Left hindlimb (tissue), 1 donor: ENCODE measurements at places on chromosomes 16 and 17.
A peak's percentile ranks its signal among the peaks of the same experiment; 100 is the strongest.

DNA sequence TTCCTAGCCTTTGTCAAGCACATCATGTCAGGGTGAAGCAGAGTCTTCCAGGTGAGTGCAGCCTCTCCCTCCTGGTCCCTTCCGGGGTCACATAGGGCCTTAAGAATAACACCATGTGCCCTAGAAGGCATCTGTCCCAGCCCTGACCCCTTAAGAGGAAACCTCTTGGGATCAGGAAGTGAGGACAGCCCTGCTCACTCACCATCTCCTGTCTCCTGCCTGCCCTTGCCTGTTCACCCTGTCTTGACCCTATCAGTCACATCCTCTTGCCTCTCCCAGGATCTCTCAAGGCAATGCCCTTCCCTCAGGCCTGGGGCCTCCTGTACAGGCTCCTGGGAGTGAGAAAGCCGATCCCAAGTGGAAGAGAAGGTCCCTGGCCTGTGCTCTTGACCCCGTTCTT, 13.9 kb downstream of the MYL4 start:
- DNase-seq, result no peak

GRCh38 chr17:27321372-27321771, 27.5 kb downstream of the WSB1 start:
- no peak for DNase-seq

- no peak for DNase-seq
Observed at GRCh38 chr17:14737984-14738651, 437.2 kb downstream of the HS3ST3B1 start.

GRCh38 chr16:68737046-68737729, at the start of gene CDH1:
Gene CDH1, plus strand, starts transcription at chr16:68737292. Its CDS starts 124 bp downstream, at chr16:68737416.
- no peak for DNase-seq

DNA sequence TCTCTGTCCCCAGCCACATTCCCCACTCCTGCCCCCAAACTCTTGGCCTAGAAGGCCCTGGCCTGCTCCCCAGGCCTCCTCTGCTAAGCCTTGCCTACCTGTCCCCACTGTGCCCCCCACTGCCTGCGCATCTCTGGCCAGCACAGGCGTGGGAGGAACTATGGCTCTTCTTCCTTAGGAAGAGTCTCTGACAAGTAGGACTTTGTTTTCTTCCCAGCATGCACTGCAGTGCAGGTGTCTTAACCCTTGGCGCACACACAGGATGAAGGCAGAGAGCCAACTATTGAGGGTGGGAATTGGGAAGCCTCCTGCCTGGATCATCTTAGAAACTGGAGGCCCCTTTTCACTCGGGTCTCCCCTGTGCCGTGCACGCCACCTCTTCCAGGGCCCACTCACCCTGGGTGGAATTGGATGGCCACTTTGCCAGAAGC, 3.6 kb downstream of the AMDHD2 start:
- peak; percentile 24 for DNase-seq

DNA sequence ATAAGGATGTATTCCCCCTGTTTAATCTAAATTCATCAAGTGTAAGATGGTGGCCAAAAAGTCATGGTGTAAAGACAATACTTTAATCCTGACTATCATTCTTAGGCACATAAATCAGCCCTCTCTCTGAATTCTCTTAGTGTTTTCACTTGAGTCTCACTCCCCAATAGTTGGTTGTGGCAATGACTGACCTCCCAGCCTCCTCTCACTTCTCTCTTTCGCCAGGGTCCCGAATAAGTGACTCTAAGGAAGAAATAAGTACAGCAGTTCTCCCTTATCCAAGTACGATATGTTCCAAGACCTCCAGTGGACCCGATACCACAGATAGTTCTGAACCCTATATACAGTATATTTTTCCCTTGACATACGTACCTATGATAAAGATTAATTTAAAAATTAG, 335.3 kb downstream of the MAF start:
- DNase-seq, result no peak

DNA sequence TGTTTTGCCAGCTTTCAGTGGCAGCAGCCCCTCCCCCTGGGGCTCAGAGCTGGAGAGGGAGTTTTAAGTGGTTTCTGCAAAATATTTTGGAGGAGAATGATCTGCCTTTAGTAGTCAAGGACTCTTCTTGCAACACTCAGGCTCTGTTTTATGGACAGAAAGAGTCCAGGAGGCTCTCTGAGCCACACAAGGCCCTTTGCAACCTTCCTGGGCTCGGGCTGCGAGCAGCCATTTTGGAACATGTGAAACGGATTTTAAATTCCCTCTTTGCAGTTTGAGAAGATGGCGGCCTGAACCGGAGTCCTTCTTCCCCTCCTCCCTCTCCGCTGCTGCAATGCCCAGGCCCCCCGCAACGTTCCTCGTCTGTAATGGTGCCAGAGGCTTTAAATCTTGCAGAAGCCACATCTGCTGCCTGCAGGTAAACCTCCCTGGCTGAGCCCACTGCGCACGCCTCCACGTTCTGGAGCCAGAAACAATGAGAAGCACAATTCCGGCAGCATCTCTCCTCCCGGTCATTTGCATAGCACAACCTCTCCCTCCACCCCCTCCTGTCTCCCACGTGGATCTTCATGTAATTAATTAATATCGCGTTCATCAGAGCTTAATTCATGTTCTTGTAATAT, 386.1 kb downstream of the SEC14L1 start:
- peak; percentile 12 for DNase-seq

GRCh38 chr16:11473728-11474127, 113.0 kb downstream of the LITAF start:
- DNase-seq, result no peak

DNA sequence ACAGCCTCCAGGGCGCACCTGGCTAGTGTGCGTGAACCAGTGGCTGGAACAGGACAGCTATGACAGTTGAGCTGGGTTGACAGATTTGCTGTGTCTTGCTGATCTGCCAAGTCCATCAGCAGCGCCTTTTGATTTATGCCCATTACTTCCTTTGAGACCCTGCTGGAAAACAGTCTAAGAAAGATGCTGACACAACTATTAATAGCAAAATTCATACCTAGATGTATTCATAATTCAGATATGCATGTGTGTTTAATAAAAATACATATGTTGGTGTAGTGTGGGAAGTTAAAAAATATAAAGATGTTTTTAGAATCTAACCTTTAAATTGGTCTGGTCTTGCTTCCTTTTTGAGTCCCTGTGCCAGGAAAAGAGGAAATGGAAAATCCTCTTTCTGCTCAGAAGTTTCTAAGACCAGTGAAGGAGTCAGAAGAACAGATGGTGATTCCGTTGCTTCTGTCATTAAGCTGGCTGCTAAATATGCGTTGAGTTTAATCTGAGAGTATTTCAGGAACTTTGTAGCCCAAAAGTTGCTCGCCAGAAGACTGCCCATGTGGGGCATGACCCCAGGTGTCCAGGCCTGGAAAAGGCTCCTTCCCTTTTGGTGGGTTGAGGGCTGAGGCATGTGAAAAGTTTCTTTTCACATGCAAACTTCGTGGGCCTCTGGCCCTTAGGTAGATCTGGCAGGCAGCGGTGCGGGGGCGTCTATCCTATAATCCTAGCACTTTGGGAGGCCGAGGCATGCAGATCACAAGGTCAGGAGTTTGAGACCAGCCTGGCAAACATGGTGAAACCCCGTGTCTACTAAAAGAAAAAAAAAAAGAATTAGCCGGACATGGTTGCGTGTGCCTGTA, 40.0 kb upstream of the ENDOV start:
- no peak for DNase-seq

DNA sequence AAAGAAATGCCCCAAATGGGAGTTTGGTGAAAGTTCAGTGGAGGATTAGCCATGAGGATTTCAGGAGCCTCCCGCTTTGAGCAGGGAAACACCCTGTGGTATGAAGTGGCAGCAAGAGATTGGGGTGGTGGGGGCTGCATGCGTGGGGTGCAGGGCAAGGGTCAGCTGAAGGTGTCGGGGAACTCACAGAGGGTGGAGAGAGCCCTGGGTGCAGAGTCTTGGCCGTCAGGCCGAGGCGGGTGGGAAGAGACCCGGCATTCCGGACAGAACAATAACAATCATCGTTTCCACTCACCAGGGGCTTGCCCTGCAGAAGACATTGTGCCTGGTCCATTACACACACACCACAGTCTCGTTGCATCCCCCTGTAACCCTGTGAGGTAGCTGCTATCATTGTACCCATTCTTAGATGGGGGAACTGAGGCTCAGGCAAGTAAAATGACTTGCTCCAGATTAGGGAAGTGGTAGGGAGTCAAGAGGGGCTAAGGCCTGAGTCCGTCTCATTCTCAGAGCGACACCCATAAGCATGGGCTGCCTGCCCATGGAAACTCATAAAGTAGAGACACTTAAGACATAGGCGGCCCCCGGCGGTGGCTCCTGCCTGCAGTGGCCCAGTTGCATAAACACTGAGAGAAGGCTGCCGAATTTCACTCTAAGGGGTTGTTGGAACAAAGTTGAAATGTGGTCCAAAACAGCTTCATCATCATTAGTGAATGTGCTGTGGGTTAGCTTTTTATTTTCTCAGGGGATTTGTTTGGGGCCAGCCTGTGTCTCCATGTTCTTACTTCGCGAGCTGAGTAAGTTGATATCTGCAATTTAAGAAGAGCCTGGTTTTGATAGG, 93.3 kb downstream of the CMIP start:
- no peak for DNase-seq

GRCh38 chr16:27811881-27812280, 251.6 kb downstream of the GSG1L start:
- no peak for DNase-seq
